ENCODE measurements at places on chromosomes 2 and 18. TPM values are rescaled to one million over a fixed set of nuclear protein-coding genes. Genes with fewer than 3 reads are reported as not detected.
A peak's percentile ranks its signal among the peaks of the same experiment; 100 is the strongest.

- no peaks in the 10 kb centered on the region for H3K27me3 ChIP-seq
- DNase-seq, result no peak
- no peak overlapping the region for H3K27ac ChIP-seq
- H3K4me1 ChIP-seq, result no peaks in the 10 kb centered on the region
Observed at GRCh38 chr2:75074228-75074627, 115.8 kb downstream of the POLE4 start.

DNA sequence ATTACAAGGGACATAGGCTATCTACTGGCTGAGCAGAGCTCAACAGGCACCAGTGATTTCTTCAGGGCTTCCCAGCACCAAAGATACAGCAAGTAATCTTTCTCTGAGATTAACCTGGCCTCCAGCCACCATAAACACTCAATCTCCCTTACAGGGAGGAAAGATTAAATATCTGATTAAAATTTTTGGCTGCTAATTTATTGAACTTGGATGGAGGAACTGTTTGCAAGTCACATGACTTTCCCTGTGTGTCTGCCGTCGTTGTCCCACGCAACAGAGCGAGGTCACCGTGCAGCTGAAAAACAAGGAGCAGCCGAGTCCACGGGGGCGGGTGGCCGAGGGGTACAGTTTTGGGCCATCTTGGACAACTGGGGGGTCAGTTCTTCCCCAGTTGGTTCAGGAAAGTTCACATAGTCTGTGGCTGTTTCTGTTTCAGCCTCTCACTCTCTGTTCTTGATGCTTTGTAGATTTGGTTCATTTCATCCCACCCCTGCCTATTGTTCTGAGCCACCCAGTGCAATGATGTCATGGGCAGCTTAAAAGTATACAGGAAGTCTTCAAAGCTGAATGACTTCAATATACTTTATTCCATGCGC, 186.8 kb upstream of the CTAGE1 start:
- no peaks in the 10 kb centered on the region for H3K27me3 ChIP-seq
- H3K27ac ChIP-seq, result no peak overlapping the region
- DNase-seq, result no peak
- no peaks in the 10 kb centered on the region for H3K4me1 ChIP-seq

The GCA gene
- 10.0 TPM for total RNA-seq

- peaks cover 35% of the 10 kb centered on the region for H3K27me3 ChIP-seq
- no peak overlapping the region for H3K27ac ChIP-seq
- no peak for DNase-seq
- no peak overlapping the region for H3K4me3 ChIP-seq
Observed at GRCh38 chr2:134716721-134717243, 2.0 kb downstream of the TMEM163 start.

The AMER3 gene
- total RNA-seq, result not detected

DNA sequence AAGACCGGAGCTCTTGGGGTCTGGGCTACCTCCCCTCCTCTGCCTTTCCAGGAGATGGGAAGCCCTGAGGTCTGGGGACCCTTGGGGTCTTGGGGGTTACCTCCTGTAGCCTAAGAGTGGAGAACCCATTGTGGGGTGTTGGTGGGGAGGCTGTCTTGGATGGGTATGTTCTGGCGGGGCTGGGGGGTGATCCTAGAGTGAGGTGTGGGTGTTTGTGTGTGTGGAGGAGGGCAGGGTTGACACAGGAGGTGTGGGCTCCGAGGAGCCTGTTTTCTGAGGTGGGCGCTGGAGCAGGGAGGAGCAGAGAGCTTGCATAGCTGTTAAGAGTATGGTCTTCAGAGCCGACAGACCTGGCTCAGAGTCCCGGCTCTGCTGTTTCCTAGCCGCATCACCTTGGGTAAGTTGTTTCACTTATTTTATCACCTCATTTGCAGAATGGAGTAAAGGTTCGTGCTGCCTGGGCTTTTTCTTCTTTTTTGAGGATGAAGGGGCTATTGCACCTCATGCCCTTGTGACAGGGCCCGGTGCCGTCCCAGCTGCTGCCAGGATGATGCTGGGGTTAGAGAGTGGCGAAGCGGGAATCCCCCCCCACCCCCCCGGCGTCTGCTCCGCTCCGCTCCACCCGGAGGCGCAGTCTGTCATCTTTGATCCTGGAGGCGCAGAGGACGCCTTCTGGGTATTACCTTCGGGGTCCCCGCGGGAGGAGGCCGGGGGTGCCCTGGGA, 17.2 kb downstream of the TET3 start:
- H3K4me1 ChIP-seq, result peaks cover 14% of the 10 kb centered on the region
- peak overlapping the region; percentile 50 for H3K4me3 ChIP-seq
- H3K36me3 ChIP-seq, result peaks cover 5% of the 10 kb centered on the region
- DNase-seq, result no peak

DNA sequence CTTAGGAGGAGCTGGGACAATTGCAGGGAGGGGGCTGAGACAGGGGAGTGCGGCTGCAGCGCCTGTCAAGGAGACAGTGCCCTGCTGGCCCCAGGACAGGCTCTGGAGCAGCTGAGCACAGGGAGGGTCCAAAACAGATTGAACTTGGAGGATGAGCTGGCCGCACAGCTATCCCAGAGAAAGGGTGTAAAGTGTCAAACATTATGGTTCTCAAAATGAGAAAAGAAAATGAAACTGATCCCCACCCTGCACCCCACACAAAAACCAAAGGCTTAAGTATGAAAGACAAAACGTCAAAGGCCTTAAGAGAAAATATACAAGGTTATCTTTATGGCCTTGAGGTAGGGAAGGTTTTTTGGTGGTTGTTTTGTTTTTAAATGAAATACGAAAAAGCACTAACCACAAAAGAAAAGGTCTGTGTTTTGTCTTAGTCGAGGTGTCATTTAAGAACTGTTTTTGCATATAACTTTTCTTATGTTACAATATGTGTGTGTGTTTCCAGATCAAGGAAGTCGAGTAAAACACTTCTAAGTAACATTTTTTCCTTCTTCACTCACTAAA, 111.8 kb downstream of the HDAC4 start:
- H3K36me3 ChIP-seq, result peaks cover 4% of the 10 kb centered on the region
- H3K4me1 ChIP-seq, result peaks cover 60% of the 10 kb centered on the region
- H3K27me3 ChIP-seq, result no peaks in the 10 kb centered on the region
- no peak for DNase-seq
- H3K27ac ChIP-seq, result peak overlapping the region; percentile 82

DNA sequence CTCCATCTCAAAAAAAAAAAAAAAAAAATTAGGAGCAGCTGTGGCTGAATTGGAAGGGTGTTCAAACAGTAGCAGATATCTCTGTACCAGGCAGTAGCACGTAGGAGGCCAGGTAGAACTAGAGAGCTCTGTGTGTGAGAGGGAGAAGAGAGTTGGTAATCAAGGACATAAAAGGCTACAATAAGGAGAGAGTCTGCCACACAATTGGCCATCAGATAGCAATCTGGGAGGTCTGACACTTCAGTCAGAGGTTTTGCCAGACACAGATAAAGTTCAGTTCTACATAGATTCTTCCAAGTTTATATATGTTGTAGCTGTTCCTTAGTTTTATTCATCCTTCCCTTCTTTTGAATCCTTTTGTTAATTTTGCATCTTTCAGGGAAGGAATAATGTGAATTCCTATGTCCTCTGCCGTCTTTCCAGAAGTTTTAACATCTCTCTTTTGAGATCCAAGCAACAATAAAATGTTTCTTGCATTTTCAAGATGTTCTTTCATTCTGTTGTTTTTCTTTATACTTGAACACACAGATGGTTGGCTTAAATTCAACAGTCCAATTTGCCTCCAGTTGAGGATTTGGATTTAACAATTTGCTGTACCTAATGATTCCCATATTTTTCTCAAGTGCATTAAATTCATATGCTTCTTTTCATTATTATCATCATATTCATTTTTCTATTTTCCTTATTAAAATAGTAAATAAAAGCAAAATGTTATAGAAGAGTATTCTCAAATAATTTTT, 600.3 kb upstream of the GCFC2 start:
- no peak overlapping the region for H3K27ac ChIP-seq
- DNase-seq, result no peak
- no peaks in the 10 kb centered on the region for H3K4me1 ChIP-seq
- H3K36me3 ChIP-seq, result no peaks in the 10 kb centered on the region

GRCh38 chr2:31997653-31998052, 13.2 kb downstream of the MEMO1 start:
- DNase-seq, result no peak
- H3K4me1 ChIP-seq, result peaks cover 15% of the 10 kb centered on the region
- no peaks in the 10 kb centered on the region for H3K36me3 ChIP-seq
- no peaks in the 10 kb centered on the region for H3K27me3 ChIP-seq
- no peak overlapping the region for H3K4me3 ChIP-seq

DNA sequence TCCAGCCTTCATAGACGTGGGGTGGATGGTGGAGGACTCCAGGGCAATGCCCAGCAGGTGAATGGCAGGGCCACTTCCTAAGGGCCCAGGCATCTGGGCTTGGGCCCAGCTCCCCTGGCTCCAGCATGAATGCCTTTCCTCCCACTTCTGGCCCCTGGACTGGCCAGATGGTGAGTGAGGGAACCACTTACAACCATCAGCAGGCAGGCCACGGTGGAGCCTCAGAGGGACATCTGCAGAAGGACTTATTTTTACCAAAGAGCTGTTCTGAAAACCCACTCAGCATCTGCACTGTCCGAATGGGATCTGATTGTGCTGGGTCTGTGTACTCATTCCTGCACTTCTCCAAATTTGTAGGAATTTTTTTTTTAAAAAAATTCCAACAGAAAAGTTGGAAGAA, 69.6 kb downstream of the SNTG2 start:
- no peak overlapping the region for H3K27ac ChIP-seq
- no peak for DNase-seq
- no peak overlapping the region for H3K4me3 ChIP-seq
- no peaks in the 10 kb centered on the region for H3K27me3 ChIP-seq
- H3K4me1 ChIP-seq, result no peaks in the 10 kb centered on the region

The FBXO36 gene
- total RNA-seq, result 0.89 TPM

- DNase-seq, result no peak
- no peaks in the 10 kb centered on the region for H3K4me1 ChIP-seq
- no peak overlapping the region for H3K4me3 ChIP-seq
- no peaks in the 10 kb centered on the region for H3K27me3 ChIP-seq
- H3K36me3 ChIP-seq, result no peaks in the 10 kb centered on the region
Observed at GRCh38 chr2:240142859-240143258, 2.4 kb upstream of the OTOS start.

GRCh38 chr2:23782646-23783045, 144.3 kb downstream of the ATAD2B start:
- no peak overlapping the region for H3K27ac ChIP-seq
- peaks cover 19% of the 10 kb centered on the region for H3K36me3 ChIP-seq
- no peak for DNase-seq
- no peak overlapping the region for H3K4me3 ChIP-seq
- H3K4me1 ChIP-seq, result peaks cover 3% of the 10 kb centered on the region
- no peaks in the 10 kb centered on the region for H3K27me3 ChIP-seq

DNA sequence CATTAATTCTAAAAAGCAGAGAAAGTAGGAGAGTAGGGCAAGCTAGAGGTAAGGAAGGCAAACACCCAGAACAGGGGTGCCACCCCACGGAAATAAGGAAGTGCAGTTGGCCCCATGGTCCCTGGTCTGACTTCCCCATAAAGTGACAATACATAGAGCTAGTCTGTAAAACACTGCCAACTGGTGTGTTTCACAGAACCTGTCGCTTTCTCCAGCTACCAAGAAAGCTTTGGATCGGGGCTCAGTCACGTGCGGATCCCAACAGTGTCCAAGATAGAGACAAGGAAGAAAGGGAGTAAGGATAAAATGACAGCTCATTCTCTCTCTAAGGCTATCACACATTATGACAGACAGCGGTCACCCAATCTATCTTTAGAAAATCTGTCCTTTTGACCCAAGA, 36.4 kb downstream of the TBC1D8 start:
- peaks cover 5% of the 10 kb centered on the region for H3K27me3 ChIP-seq
- H3K36me3 ChIP-seq, result no peaks in the 10 kb centered on the region
- DNase-seq, result no peak
- H3K27ac ChIP-seq, result no peak overlapping the region
- H3K4me3 ChIP-seq, result no peak overlapping the region

DNA sequence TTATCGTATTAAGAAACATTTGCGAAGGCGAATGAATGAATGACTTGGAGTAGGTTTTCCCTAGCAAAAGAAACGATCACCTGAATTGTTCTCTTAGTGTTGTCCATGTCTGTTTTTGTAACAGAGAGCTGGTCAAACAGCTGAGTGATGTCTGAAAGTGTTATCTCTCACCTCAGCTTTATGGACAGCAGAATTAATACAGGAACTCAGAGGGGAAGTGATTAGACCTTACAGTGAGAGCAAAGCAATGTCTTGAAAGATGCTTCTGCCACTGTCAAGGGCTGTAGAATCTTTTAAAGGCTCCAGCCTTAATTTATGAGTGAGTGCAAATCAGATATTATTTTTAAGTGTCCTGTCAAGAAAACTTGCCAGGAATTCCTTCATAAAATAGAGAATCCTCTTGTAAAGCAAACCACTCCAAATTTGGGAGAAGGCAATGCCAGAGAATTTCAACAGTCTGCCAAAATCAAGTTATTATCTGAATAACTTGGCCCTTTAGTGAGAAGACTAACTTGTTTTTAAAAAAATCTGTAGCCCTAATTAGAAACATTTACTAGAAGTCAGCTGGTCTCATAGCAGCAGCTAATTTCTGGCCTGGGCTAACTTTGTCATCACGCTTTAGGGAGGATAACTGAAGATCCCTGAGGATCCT, 60.7 kb downstream of the CDC42EP3 start:
- no peak for DNase-seq
- H3K27me3 ChIP-seq, result no peaks in the 10 kb centered on the region
- no peaks in the 10 kb centered on the region for H3K36me3 ChIP-seq
- H3K4me3 ChIP-seq, result no peak overlapping the region
- H3K27ac ChIP-seq, result no peak overlapping the region

GRCh38 chr18:7787339-7787738, 220.2 kb downstream of the PTPRM start:
- no peak overlapping the region for H3K4me3 ChIP-seq
- no peak for DNase-seq
- H3K27me3 ChIP-seq, result no peaks in the 10 kb centered on the region
- no peak overlapping the region for H3K27ac ChIP-seq

- H3K4me1 ChIP-seq, result no peaks in the 10 kb centered on the region
- no peaks in the 10 kb centered on the region for H3K36me3 ChIP-seq
- no peak overlapping the region for H3K27ac ChIP-seq
- H3K27me3 ChIP-seq, result no peaks in the 10 kb centered on the region
- DNase-seq, result no peak
Observed at GRCh38 chr2:109499566-109499965, 114.2 kb downstream of the SEPTIN10 start.

The MTCL1 gene
- total RNA-seq, result 0.88 TPM

The WIPF1 gene
- 412 TPM for total RNA-seq

GRCh38 chr18:45938488-45938935, 28.6 kb downstream of the EPG5 start:
- H3K27me3 ChIP-seq, result no peaks in the 10 kb centered on the region
- no peak for DNase-seq
- peak overlapping the region; percentile 58 for H3K27ac ChIP-seq
- H3K4me1 ChIP-seq, result no peaks in the 10 kb centered on the region
